ENCODE measurements at places on chromosomes 3 and 15.

GRCh38 chr3:81339040-81339845, 422.2 kb downstream of the GBE1 start:
- peak; percentile 25 for DNase-seq

DNA sequence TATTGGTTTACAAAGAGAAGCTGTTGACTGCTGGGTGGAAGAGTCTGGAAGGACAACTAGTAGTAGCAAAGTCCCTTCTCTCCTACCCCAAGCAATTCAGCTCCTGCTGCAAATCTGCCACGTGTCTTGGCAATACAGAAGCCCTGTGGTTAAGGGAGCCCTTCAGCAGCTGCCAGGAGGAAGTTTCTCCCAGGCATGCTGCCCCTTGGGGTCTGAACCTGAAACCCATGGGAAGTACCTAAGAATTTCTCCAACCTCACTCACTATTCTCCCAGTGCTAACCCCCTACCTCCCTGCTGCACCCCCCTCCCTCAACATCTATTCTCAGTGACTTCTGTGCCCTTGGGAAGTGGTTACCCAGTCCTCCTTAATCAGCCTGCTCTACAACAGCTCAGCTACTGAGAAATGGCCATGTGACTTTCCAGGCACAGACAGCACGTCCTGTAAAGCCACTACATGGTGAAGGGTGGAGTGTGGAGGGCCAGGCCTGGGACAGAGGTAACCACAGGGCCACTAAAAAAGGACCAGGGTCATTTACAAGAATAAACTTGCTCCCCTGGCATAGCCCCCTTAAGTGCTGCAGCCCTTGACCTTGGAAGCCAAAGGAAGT, 316.6 kb downstream of the NTRK3 start:
- no peak for DNase-seq

- peak; percentile 8 for DNase-seq
These were observed 708 bp upstream of the GCHFR start for GRCh38 chr15:40762919-40763800.

DNA sequence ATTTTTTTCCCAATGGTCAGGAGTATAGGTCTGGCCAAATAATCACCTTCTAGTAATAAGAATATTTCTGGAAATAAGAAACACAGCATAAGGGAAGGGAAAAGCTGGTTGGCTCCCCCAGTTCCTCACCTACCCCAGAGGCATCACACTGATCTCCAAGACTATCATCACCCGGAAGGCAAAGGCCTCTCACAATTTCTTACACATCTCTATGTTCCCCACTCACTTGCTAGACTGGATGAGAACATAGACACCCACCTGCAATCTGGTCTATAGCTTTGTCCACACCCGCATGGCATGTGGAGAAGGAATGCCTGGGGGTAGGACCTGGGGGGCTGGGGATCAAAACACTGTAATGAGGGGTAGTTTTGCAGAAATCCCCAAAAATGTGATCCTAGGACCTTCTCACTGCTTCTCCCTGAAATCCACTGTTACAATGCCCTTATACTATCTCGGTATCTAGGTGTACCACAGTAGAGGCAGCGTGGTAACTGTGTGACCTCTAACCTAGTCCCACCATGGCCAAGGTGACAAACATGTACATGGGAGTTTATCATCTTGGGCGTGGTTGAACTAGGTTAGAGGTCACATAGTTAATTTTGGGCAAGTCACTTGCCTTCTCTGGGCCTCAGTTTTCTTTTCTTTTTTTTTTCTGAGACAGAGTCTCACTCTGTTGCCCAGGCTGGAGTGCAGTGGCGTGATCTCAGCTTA, 29.5 kb upstream of the NRROS start:
- DNase-seq = no peak

DNA sequence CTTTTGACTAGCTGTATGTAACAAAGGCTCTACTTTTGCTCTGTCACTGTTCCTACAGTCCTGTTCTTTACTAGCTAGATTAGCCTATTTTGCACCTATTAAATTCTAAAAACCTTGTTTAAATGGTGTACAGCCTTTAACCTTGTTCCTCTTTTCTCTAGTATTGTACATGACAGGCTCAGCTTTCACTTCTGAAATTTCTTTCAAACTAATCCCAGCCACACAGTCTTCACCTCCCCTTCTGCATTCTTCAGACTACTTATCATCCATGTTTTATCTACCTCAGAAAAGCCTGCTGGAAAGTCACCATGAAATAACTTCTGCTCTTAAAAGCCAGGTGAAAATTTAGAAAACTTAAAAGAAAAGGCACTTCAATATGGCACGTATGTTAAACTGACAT, 122.4 kb downstream of the NECTIN3 start:
- no peak for DNase-seq

GRCh38 chr3:100725935-100726513, 16.7 kb downstream of the TFG start:
- no peak for DNase-seq
